ENCODE measurements at places on chromosomes 12 and 14. TPM values are rescaled to one million over a fixed set of nuclear protein-coding genes. Genes with fewer than 3 reads are reported as not detected.

GRCh38 chr12:44015333-44015941, 179.6 kb downstream of the TMEM117 start:
- H3K27me3 ChIP-seq, result no peaks in the 10 kb centered on the region
- H3K36me3 ChIP-seq, result no peaks in the 10 kb centered on the region
- no peak overlapping the region for H3K27ac ChIP-seq
- no peak for DNase-seq

Gene P2RX7
- 65.7 TPM for total RNA-seq

Gene FAM186B
- 0.44 TPM for total RNA-seq

DNA sequence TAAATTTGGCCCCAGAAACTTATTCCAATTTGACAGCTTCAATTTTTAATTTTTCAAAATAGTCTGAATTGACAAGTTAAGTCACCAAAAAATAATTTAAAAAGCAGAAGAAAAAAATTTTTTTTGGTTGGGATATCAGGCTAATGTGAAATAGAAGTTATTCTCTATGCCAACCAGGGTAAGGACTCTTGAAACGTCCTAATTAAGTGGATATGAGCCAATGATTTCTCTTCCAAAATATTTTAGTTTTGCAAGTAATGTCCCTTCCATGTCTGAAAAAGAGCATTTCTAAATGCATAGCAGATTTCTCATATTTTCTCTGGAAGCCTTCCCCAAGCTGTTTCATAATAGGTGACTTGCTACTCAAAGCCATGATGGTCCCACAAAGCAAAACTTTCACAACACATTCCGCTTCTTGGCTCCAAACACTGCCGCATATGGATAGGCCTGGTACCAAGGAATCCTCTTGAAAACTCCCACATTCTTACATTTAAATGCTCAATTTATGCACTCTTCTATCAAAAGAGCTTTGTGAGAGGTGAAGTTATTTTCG, 65.1 kb downstream of the SIX6 start:
- H3K4me1 ChIP-seq, result no peaks in the 10 kb centered on the region
- DNase-seq, result no peak
- H3K4me3 ChIP-seq, result no peak overlapping the region
- no peaks in the 10 kb centered on the region for H3K36me3 ChIP-seq

Gene ART4
- 0.17 TPM for total RNA-seq

Gene CARMIL3
- 5.9 TPM for total RNA-seq

DNA sequence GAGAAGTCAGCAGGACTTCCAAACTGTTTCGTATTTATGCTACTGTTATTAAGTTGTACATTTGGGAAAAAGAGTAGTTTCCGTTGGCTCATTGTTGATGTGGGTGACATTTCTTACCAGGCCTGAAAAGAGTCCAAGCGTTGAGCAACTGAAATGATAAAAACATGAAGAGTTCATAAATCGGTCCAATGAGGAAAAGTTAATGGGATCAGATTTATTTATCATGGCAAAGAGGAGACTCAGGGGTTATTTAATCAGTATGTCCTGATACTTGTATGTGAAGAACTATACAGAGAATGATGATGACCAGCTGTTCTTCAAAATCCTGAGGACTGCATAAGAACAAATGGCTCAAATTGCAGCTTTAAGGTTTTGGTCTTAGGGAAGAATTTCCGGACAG, 7.7 kb downstream of the VRK1 start:
- no peak overlapping the region for H3K4me3 ChIP-seq
- no peaks in the 10 kb centered on the region for H3K27me3 ChIP-seq
- no peaks in the 10 kb centered on the region for H3K4me1 ChIP-seq
- DNase-seq, result no peak

GRCh38 chr14:67490196-67490595, 1.7 kb upstream of the TMEM229B start:
- no peaks in the 10 kb centered on the region for H3K36me3 ChIP-seq
- no peak overlapping the region for H3K4me3 ChIP-seq
- DNase-seq, result no peak

All from suprapubic skin (tissue), 4 donors.